Fibroblast of upper back skin (primary cell): ENCODE measurements at places on chromosomes 6 and 20.

- peak; percentile 35 for DNase-seq
Measured at GRCh38 chr6:14031516-14031915, 86.1 kb upstream of the CD83 start.

GRCh38 chr20:62040933-62041332 is 24.7 kb downstream of the TAF4 start:
- no peak for DNase-seq

DNA sequence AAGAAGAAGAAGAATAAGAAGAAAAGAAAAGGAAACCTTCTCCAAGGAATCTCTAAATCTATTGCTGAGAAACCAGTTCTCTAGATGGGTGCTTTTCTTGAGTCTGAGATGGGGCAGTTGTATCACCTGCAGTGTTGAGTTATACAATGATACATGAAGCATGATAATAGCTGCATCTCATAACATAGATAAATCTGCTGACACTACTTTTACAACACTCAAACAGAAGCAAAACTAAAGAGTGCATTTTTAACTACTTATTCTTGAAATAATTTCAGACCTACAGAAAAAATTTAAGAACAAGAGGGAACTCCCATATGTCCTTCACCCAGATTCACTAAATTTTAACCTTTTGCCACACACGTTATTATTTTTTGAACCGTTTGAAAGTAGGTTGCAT is 70.3 kb downstream of the SYNJ2 start:
- DNase-seq: no peak

- peak; percentile 3 for DNase-seq
Measured at GRCh38 chr6:116059713-116060571, 749 bp downstream of the FRK start.

- no peak for DNase-seq
Measured at GRCh38 chr6:144127097-144127496, 23.2 kb upstream of the STX11 start.

DNA sequence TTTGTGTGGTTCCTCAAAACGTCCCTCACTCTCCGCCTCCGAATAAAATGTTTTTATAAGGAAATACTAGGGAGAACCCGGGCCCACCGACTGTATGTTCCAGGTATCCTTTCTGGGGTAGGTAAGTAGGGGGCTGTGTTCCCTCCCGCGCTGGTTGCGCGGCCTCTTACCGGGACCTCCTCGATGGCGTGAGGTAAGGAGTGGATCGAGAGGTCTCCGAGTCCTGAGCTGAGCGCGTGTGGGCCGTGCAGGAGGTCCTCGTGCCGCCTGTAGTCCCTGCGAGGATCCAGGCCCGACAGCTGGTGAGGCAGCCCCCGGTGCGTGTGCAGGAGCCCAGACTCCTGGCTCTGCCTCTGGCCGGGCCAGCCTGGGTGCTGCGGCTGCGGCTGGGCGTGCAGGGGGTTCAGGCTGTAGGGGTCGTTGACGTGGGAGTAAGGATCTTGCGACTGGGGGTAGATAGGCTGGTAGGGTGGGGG is 5.1 kb downstream of the TFAP2A start:
- DNase-seq: no peak

- DNase-seq: no peak
Measured at GRCh38 chr20:46119547-46119946, 1.4 kb downstream of the CD40 start.

DNA sequence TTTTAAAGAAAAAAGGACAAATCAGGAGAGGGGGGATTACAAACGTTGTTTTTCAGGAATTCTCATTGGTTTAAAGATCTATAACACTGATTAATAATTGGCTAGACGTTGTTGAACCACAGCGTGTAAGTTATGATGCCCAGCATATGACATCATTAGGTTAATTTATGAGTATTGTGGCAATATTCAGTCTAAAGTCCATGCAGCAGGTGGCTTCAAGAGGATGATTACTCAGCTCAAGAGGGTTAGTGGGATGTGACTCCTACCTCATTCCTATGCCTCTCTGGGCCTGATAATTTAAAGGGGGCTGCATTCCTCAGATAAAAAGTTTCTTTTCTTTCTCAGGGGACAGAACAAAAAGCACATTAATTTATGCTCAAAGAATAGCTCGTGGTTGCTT is 1309.0 kb downstream of the EPHA7 start:
- no peak for DNase-seq

DNA sequence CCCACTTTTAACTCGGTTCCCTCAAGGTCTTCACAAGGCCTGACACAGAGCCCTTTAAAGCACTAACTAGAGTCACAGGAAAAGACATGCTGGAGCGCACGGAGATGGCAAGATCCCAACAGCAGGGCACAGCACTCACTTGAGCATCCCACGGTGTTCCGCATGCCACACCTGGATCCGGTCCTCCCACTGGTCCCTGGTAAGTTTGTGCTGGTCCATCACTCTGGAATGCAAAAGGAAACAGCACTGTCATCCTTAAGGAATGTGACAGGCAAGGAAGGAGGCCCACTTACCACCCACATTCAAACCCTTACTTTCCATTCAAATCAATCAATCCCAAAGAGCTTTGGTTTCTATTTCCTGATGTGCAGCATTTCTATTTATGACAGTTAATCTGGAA is 34.7 kb downstream of the EZR start:
- peak; percentile 57 for DNase-seq
